ENCODE measurements at places on chromosomes 3 and 15. TPM values are rescaled to one million over a fixed set of nuclear protein-coding genes. Genes with fewer than 3 reads are reported as not detected.

Gene GPR87
- 0.18 TPM for total RNA-seq

Gene TMEM207
- not detected for total RNA-seq

Gene LDHAL6B
- not detected for total RNA-seq

Gene FMN1
- 1.9 TPM for total RNA-seq

Gene PCSK6
- 4.0 TPM for total RNA-seq

Gene ATP10A
- total RNA-seq: 3.9 TPM

Gene DHX36
- total RNA-seq: 103 TPM

Gene ADAMTS9
- total RNA-seq: 0.46 TPM

Gene OIP5
- total RNA-seq: 30.9 TPM

Gene CALML4
- total RNA-seq: 8.2 TPM

Gene LYZL4
- total RNA-seq: not detected

Gene DPPA2
- 3.1 TPM for total RNA-seq

Gene TTLL13
- total RNA-seq: not detected

Gene GHSR
- total RNA-seq: not detected

Gene TM6SF1
- 0.96 TPM for total RNA-seq

Gene CIDEC
- not detected for total RNA-seq

Gene FANCI
- total RNA-seq: 102 TPM

Gene PAK6
- 7.4 TPM for total RNA-seq

Gene FANCD2OS
- total RNA-seq: not detected

Gene CATSPER2
- total RNA-seq: 1.6 TPM

Gene DZIP1L
- total RNA-seq: 10.4 TPM

Data from H9 (cell line).